Calu3 (cell line): ENCODE measurements at places on chromosomes 13 and 19.

- no peak for DNase-seq
These were observed 12.2 kb downstream of the SMAD9 start for GRCh38 chr13:36907821-36908220.

DNA sequence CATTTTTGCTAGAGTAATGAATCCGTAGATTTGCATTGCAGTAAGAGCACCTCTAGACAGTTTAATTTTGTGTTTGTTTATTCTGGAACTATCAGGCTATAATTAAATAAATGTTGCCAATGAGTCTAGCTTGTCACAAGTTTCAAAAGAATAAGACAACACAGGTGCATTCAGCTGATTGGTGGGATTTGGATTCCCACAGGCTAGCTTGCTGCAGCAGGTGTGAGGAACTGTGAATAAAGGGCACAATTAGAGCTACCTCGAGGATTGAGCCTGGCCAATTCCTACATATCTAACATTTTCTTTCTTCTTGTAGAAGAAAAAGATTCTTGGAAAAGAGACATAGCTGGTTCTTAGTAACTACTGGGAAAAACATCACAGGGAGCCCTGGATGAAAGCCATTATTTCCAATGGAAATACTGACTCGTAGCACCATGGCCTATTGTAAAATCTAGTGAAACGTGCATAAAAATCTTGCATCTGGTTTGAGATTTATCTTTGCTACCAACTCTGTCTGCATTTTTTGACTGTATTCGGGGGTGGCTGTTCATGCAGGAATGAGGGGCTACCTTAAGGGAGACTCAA is 360.9 kb downstream of the FGF9 start:
- no peak for DNase-seq

DNA sequence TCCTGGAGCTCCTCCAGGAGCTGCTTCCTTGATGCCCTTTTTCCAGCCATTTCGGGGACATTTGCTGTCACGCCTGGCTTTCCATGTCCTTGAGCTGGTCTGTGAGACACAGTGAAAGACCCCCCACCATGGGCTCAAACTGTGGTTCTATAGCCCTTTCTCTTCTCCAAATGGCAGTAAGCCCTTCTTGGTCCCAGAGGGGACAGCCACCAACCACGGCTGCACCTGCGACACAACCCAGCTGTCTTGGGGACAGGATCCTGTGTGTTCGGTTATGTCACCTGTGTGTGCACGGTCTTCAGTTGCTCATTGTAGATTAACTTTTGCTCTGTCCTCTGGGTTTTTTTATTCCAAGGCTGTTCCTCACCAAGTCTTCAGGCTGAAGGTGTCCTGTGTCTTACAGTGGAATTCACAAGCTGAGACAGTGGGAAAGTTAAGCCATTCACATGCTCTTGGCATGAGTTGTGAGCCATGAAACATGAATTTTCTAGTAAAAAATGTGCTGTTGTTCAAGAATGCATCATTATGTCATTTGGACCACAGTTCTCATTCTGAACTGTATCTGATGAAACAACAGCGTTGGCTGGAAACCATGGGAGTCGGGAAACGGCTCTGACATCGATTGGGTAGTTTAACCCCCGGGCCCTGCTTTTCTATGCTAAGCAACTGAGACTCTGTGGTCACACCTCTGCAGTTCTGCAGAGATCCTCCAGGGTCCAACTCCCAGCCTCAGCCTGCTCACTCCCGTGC is 129.5 kb upstream of the MCF2L start:
- DNase-seq = no peak

- peak; percentile 0 for DNase-seq
These were observed 393.0 kb downstream of the ITGBL1 start for GRCh38 chr13:101845245-101846020.

- no peak for DNase-seq
These were observed 3.2 kb downstream of the MAP2K2 start for GRCh38 chr19:4120559-4121272.

DNA sequence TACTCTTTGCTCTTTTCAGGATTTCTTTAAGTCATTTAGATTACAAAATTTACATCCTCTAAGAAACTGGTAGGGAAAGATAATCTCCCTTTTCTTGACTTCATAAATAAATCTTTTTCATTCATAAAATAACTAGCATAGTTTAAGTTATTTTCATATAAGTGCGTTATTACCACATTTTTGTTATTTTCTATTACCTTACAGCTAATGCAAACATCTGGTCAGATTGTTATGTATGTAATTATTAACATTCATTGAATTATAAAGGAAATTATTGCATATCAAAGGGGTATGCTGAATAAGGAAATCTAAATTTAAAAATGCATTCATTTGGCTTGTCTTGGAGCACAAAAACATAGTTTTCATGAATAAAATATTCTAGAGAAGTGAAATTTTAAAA is 55.3 kb upstream of the SLITRK1 start:
- no peak for DNase-seq

DNA sequence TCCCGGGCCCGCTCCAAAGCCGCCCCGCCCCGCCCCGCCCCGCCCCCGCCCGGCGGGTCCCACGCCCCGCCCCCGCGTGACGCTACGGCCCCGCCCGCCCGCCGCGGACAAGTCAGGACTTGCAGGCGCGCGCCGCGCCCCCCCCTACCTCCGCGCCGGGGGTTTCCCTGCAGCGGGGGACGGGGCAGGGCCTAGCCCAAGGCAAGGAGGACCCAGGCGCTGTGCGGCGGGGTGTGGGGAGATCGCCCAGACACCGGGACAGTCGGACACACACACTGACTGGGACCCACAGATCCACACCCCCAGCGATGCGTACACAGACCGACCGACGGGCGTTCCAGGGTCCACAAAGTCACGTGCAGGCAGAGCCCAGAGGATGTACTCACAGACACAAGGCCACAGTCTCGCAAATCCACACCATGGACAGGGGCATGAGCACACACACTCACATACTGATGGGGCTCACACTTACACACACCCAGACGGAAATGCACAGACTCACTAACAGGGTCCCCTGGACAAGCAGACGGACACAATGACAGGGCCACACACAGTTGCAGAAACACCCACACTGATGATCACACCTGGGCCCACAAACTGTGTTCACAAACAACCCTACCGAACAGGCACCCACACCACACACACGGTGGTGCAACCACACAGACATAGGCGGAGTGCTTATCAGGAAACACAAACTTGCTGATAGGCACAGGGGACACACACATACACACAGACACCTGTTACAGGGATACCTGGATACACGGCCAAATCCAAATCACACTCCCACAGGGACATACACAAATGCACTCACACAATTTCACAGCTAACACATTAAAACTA is 436 bp upstream of the BBC3 start:
- peak; percentile 95 for DNase-seq

GRCh38 chr13:102462570-102462969 is 60.7 kb upstream of the FGF14 start:
- DNase-seq = no peak

DNA sequence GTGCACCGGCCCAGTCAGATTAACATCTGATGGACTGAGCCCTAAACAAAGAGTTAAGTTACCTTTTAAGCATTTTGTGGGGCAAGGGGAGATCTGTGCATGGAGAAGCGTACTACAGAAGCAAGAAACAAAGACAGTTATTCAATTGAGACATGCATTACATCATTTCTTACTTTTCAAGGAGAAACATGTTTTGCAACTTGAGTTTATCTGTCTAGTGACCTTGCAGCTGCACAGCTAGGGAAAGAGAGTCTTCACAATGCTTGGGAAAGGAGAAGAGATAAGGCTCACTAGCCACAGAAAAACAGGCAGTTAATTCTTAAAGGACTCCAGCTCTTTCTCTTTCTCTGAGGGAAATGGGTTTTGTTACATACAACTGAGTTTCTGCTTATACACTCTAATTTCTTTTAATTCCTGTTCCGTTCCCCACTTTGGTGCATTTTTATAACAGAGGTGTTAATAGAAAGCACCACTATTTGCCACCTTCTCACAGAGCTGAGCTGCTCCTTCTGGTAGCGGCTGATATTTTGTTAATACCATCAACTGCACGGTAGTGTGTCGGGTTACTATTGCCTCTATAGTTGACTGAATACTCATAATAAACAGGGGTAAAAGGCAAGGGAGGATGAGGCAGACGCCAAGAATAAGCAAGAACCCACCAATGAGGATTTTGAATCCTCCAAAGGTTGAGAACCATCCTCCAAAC is 55.9 kb downstream of the ZNF431 start:
- DNase-seq = no peak

GRCh38 chr13:37587236-37587635 is 11.3 kb downstream of the POSTN start:
- DNase-seq = no peak

- DNase-seq = no peak
These were observed 36.4 kb downstream of the RCBTB2 start for GRCh38 chr13:48496271-48497161.

- no peak for DNase-seq
These were observed 359.2 kb upstream of the OBI1 start for GRCh38 chr13:79018166-79018565.

DNA sequence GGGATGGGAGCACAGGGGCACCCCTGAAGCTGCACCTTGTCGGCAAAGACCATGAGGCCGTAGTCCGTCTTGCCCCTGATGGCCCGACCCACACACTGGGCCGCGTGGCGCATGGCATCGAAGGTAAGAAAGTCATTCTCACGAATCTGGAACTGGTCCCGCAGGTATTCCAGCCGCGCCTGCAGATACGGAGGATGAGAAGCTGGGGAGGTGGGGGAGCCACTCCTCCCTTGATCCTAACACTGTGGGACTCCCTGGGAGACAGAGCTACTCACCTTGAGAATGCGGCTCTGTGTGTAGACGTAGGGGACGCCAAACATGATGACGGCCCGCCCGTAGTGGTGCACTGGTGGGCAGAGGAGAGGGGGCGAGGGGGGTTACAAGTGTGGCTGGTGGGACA is 11.9 kb downstream of the KLC3 start:
- DNase-seq = no peak

DNA sequence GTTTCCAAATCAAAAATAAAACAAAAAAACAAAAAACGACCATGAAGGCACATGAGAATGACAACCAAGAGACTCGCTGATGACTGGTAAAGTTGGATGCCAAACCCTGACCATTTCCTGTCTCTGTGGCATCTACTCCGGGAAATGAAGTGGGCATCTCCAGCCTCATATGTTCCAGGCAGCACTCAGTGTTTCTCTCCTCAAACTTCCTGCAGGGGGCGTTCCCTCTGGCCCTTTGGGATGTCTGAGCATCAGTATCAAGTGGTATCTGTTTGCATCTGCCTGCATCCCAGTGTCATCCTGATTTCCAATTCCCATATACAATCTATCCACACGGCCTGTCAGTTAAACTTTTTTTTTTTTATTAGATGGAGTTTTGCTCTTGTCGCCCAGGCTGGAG is 9.8 kb upstream of the SIGLEC12 start:
- no peak for DNase-seq
